ENCODE measurements at places on chromosomes 7 and 10.

GRCh38 chr10:92110039-92110794, 180.7 kb downstream of the CPEB3 start:
- DNase-seq: no peak

- no peak for DNase-seq
These were observed 121.2 kb downstream of the SKAP2 start for GRCh38 chr7:26743205-26743604.

DNA sequence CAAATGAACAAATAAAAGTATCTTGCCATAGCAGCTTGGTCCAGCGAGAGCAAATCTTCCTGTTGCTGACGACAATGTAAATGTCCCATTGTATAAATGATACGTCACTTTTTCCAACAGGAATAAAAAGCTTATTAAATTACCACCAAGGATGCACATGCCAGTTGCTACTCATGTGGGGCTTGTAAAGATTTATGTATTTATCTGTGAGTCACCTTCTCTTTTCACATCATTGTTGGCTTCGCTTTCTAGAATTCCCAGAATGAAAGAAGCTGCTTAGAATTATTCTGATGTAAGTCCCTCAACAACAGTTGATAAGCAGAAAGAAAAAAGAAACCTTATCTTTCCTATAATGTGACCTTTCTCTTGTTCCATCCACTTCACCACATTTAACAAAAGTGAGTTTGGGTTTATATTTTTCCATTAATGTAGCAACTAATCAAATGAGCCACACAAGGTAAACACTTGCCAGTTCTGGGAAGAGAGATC, 22.4 kb downstream of the DNAJC12 start:
- no peak for DNase-seq

DNA sequence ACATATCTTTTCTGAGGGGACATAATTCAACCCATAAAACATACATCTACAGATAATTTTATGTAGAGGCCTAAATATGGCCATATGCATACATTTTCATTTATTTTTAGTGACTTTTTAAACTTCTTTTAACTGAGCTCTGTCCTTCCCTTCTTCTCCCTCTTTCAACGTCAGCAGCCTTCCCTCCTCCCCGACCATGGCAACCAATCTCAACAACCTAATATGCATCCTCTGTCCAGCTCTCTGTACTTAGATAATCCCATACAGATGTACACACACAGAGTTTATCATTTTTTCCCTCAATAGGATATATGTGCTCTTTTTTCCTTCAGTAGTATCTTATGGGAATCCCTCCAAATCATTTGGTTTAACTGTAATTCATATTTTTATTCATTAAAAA, 94.3 kb downstream of the CCDC71L start:
- DNase-seq: no peak

DNA sequence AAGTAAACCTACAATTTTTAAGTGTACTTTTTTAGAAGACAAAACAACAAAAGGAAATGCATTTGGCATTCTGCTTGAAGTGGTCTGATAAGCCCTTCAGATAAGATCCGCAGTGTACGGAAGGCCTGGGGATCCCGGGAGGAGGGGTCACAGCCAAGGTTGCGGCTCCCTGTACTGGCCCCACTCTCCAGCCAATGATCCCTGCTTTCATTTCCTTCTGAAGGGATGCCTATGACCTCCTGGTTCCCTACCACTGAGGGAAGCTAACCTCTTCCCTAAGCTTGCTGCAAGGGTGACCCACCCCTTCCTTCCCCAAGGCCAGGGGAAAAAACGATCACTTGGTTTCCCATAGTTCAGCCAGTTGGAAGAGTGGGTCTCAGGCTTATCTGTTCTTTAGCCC, 5.3 kb downstream of the DENND2A start:
- DNase-seq: no peak

GRCh38 chr7:125254566-125254965, 324.9 kb upstream of the POT1 start:
- no peak for DNase-seq

DNA sequence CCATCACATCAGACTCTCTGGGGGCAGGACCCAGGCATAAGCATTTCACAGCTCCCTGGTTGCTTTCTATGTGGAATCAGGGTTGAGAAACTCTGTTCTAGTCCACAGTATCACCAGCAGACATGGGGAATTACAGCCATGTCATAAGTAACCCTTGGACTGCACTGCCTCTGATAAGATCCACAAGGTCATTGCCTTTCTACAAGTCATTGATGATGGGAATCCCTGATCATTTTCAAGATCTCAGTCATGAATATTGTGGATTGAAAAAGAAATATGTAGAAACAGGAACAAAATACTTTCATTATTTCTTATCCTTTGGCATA, 304.1 kb downstream of the KLF6 start:
- DNase-seq: no peak

GRCh38 chr7:3239291-3239691, 61.8 kb upstream of the SDK1 start:
- DNase-seq: no peak

DNA sequence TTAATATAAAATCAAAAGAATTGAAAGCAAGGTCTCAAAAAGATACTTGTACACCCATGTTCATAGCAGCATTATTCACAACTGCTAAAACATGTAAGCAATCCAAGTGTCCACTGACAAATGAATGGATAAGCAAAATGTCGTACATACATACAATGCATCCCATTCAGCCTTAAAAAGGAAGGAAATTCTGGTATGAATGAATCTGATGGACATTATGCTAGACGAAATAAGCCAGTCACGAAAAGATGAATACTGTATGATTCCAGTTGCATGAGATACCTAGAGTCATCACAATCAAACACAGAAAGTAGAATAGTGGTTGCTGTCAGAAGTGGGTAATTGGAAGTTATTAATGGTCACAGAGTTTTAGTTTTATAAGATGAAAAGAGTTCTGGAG, 9.5 kb upstream of the TAC1 start:
- DNase-seq: no peak

- no peak for DNase-seq
These were observed 303.2 kb downstream of the EXOC4 start for GRCh38 chr7:133556048-133556447.

DNA sequence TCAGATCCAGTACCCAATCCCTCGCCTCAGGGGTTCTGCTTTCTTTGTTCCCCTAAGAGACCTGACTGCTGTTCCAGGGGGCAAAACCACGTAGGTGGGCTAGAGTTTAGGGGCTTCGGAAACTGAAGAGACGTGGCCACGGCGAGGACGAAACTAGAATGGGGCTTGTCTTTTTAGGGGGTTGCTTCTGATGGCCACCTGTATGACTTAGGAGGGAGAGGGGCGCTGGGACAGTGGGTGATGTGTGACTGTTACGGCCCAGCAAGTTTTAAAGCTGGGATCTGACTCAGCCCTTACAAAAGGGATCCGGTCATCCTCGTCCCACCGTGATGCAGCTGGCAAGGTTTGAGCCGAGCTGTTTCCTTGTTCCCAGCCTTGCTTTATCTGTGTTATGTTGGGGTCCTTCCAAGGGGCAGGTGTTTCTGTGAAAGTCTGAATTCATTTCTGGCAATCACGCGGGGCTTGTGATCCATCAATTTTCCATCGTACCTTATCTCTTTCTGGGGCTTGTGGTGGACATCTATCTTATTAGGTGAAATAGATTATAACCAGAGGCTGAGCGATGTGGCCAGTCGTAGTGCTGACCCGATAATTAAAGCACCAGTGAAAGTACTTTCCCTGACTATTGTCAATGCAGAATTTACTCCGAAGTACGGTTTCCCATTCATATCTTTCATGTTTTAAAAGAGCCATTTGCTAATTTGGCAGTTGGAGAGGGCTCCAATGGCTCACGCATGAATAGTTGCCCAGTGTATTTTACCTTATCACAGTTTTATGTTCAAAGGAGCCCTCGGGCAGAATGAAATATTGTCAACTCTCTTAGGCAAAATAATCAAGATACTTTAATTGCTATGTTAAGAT, 830 bp downstream of the MET start:
- DNase-seq: no peak

- no peak for DNase-seq
These were observed 6.9 kb upstream of the ZNF503 start for GRCh38 chr10:75408509-75408875.

GRCh38 chr7:151374139-151374538, 32.5 kb downstream of the NUB1 start:
- DNase-seq: no peak

GRCh38 chr10:43190775-43191174, 52.5 kb downstream of the CSGALNACT2 start:
- DNase-seq: no peak

- DNase-seq: no peak
These were observed 62.4 kb upstream of the NANOS1 start for GRCh38 chr10:118967160-118967559.

Measured in activated naive CD4-positive, alpha-beta T cell treated with Interleukin-2 at 50 U/mL for 16 hours (primary cell).